Urothelium cell line (cell line): ENCODE measurements at places on chromosomes 2 and 18.
A peak's percentile ranks its signal among the peaks of the same experiment; 100 is the strongest.

DNA sequence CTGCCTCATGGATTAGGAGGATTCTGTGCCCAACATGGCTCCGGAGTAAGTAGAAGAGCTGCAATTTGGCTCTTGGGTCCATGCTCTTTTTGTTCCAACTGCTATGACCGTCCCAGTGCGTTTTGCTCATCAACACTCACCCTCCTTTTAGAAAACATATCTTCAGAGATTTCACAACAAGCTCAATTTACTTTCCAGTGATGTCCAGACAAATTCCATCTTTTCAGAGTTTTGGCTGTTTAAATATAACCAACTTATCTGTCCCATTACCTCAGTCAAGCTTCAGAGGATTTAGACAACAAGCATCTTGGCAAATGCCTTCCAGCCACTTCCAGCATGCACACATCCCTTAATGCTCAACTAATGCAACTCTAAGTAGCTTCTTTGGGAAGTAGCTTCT lies 6.9 kb upstream of the SLC14A2 start:
- no peak for DNase-seq

DNA sequence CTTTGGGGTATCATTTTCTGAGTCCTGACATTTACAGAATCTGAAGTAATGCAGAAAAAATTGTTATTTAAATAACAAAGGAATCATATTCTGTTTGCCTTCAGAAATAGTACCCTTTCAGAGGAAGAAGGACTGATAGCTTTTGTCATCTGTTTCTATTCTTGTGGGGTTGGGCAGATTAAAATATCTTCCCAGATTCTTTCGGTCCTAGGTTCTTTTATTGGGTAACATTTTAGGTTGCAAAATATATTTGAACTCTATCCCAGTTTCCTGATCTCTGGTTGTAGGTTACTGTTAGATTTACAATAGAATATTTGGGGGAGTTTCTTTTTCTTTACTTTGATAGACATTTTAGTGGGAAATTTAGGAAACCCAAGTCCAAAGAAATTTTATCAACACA lies 550.5 kb downstream of the SPAG16 start:
- no peak for DNase-seq

DNA sequence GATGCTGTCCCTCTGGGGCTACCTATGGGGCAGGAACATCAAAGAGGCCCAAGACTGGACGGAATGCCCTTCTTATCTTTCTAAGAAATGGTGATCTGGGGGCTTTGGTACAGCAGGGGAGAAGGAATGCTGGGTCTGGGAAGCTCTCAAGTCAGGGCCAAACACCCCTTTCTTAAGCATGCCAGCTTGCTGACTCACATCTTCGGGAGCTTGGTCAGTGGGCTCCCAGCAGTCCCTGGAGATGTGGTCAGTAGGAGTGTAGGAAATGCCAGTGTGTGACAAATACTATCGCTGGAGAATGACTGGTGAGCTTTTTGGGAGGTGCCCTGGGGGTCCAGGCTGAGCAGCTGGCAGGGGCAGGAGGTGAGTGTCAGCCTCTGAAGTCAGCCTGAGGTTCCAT lies 105.0 kb upstream of the CDC42EP3 start:
- DNase-seq = peak; percentile 91

DNA sequence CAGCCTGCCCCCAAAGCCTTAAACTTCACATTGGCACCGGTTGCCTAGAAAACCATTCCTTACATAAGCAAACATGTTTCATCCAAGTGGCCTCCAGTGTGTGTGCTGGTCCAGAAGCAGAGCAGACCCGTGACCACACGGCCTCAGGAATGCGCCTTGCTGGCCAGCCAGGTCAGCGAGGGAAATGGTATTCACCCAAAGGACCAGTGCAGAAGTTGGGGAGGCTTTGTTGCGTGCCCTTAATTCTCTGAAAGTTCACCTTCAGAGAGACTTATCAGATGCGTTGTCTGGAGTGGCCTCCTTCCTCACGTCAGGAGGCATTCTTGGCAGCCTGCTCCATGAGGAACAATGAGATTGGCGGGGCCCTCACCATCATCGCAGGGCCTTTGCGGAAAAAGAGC lies 25.9 kb downstream of the NRP2 start:
- no peak for DNase-seq

DNA sequence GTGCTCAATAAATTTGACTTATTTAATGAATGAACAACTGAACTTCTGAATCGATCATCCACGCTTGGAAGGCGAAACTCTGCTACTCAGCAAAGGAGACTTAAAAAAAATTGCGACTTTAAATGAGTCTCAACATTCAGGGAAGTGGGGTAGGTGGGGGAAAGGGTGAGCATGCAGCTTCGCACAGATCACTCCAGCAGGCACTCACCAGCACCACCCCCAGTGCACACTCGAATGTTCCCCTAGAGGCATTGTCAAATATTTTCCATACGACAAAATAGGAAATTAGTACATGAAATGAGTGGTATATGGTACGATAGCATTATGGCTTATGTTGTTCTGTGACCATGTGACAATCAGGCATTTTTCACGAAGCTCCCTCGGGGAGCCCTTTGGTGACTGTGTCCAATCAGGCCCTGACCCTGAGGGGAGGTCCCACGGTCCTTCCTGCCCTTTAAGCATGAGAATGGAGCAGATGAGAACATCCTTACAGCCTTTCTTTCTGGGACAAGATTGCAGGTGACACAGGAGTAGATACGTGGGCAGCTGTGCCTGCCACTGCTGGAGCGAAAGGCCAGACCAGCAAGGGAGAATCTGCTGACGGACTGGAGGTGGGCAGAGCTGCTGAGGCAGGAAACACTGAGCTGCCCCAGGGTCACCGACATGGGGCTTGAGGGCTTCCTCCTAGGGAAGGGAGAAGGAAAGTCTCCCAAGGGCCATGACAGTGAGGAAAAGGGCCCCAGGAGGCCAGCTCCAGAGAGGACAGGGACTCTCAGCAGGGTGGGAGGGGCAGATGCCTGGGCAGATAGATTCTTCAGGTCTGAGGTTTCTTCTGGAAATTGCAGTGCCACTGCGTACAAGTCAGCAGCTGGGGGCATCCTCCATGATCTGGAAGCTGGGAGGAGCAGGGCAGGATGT lies 101.3 kb upstream of the ID2 start:
- no peak for DNase-seq

- DNase-seq = no peak
These were observed at the start of gene APOB for GRCh38 chr2:21043744-21044532. APOB (minus strand) TSS chr2:21044073; CDS start chr2:21043945, 128 bp downstream.

- no peak for DNase-seq
These were observed 15.0 kb downstream of the GLI2 start for GRCh38 chr2:120750488-120751210.

DNA sequence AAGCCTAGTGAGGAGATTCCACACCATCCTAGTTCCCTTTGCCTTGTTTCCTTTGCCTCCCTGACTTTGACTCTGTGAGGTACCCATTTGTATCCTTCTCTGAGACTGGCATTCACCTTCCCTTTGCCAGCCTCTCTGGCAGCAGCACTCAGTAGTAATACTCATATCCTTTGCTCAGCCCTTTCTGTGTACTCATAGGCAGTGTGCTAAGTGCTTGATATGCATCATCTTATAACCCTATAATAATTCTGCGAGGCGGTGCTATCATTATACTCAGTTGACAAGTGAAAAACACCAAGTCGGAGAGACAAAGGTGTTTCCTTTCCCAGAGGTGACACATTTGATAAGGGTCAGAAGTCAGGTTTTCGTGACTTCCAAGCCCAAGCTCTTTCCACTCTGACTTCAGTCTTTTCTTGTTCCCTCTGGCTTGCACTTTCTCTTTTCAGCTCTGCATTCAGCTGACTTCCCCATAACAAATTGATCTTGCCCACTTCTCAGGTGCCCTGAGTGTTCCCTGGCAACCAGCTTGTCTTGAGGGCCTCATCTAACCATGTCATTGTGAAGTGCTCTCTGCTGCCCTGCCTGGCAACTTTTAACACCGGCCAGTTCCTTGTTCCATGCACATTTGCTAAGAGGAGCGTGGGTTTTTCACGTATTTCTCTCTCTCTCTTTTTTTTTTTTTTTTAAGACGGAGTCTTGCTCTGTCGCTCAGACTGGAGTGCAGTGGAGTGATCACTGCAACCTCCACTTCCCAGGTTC lies 94.5 kb upstream of the UPP2 start:
- no peak for DNase-seq

- no peak for DNase-seq
These were observed 156.1 kb upstream of the VRK2 start for GRCh38 chr2:57890464-57890863.

DNA sequence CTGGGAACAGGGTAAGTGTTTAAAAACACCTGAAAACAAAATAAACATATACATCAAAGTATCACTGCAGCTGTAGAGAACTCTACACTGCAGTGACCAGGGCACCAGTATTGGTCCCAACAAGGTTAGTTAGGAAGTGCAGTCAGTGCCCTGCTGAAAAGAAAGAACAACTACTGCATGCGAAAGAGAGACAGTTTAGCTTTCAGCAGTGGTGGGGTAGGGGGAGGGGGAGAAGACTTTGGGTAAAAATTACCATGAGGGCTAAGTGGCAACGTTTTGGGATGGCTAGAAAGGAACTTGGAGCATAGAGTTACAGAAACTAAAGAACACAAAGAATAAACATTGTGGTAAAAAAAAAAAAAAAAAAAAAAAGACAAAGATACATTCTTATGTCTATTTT lies 112.1 kb downstream of the UPP2 start:
- no peak for DNase-seq
